ENCODE measurements at places on chromosomes 6 and 20.
A peak's percentile ranks its signal among the peaks of the same experiment; 100 is the strongest.

GRCh38 chr6:130713144-130713543 lies 114.1 kb upstream of the SMLR1 start:
- H3K36me3 ChIP-seq: no peaks in the 10 kb centered on the region
- peaks cover 13% of the 10 kb centered on the region for H3K4me1 ChIP-seq
- DNase-seq: no peak
- H3K4me3 ChIP-seq: no peak overlapping the region

DNA sequence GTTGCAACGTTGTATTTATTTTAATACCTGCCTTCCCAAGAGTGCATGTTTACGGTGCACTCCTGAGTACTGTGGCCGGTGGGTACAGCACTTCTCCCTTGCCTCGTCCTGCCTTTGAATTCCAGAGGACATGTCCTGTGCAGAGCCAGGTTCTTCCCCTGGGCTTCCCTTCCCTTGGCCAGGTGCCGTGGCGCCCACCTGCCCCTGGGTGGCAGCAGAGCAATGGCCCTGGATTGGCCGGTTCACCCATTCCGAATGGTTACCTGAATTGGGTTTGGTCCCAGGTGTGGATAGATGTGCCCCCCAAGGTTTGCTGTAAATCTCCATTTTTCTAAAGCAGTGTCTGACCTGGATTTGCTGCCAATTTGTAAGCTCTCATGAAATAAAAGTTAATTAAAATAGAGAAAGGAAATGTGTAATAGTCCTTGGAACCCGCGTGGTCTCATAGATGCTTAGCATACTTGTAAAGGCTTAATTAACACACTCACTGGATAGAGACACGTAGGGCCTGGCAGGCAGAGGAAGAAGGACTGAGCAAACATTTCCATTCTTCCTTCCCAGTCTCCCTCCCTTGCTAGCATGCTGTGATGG lies 40.6 kb downstream of the DTD1 start:
- H3K36me3 ChIP-seq: peaks cover 12% of the 10 kb centered on the region
- no peak overlapping the region for H3K4me3 ChIP-seq
- no peak overlapping the region for H3K27ac ChIP-seq
- H3K27me3 ChIP-seq: no peaks in the 10 kb centered on the region
- no peak for DNase-seq

GRCh38 chr20:61933951-61934715 lies 131.5 kb downstream of the TAF4 start:
- no peak for DNase-seq
- no peaks in the 10 kb centered on the region for H3K4me1 ChIP-seq
- H3K27ac ChIP-seq: no peak overlapping the region
- no peak overlapping the region for H3K4me3 ChIP-seq
- no peaks in the 10 kb centered on the region for H3K27me3 ChIP-seq

DNA sequence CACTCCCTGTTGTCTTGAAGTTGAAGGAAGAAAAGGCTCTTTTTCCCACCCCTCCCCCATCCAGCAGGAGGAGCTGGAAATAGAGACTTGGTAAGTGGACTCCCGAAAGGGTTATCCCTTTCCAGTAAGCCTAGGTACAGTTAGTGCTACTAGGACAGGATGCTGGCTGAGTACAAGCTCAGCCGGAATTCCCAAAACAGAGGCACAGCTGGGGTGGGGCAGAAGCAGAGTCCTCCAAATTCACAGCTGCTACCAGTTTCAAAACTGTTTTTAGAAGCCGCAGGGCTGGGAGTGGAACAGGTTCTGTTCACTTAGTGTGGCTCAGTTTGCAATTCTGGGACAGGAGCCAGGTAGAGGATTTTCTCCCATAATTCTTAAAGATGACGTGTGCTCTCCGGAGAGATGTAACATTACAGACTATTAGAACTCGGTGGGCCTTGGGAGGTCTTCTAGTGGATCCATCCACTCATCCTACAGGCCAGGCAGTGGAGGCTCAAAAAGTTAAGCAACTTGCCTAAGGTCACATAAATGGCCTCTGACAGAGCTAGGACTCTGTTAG lies 19.0 kb upstream of the UTRN start:
- no peaks in the 10 kb centered on the region for H3K27me3 ChIP-seq
- H3K4me3 ChIP-seq: no peak overlapping the region
- H3K4me1 ChIP-seq: no peaks in the 10 kb centered on the region
- no peak overlapping the region for H3K27ac ChIP-seq
- no peaks in the 10 kb centered on the region for H3K36me3 ChIP-seq
- DNase-seq: no peak

GRCh38 chr20:61701401-61701800 lies 364.3 kb downstream of the TAF4 start:
- no peaks in the 10 kb centered on the region for H3K36me3 ChIP-seq
- H3K4me3 ChIP-seq: no peak overlapping the region
- H3K4me1 ChIP-seq: no peaks in the 10 kb centered on the region
- H3K27me3 ChIP-seq: no peaks in the 10 kb centered on the region

DNA sequence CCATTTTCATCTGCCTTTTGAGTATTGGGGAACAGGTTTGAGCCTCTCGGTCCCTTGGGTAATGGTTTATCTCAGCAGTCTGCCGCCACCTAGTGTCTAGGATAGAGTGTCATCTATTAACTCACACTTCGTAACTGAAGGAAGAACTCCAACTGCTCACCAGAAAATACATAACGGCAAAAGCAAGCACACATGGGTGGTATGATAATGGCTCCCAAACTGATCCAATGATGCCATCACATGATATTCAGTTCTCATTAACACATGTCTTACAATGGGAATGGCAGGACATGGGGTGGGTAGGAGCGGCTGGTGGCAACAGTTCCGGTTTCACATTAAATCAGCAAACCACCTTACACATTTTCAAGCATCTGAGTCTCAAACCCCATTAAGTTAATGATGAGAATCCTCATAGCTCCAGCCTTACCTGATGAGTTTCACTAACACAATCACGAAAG lies 110.7 kb upstream of the PHACTR1 start:
- H3K27ac ChIP-seq: no peak overlapping the region
- DNase-seq: no peak
- no peaks in the 10 kb centered on the region for H3K36me3 ChIP-seq
- no peaks in the 10 kb centered on the region for H3K4me1 ChIP-seq
- H3K4me3 ChIP-seq: no peak overlapping the region

DNA sequence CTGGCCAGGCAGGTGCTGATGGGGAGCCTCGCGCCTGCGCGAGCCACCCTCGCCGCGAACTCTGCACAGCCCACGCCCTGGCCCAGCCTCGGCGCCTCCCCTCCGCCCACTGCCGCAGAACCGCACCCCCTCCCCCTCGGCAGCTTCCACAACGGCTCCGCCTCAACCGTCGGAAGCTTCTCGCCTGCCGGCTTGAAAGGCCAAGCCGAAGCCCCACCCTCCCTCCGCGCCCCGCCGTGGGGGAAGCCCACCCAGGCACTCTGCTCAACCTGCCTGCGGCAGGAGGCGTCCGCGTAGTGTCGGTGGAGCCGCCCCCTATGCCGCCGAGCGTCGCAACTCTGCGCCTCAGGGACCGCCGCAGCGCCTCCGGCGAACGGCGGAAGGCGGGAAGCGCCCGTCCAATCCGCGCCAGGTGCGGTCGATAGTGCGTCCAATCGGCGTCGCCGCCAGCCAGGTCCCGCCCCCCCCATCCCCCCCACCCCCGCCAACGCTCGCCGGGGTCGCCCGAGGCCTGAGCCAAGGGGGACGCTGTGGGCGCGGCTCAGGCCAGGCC lies at the start of gene SYCP2:
Gene SYCP2, minus strand, starts transcription at position 342 of the 553 bp plus-strand sequence. CDS start 11,224 bp downstream, outside the sequence.
- no peaks in the 10 kb centered on the region for H3K4me1 ChIP-seq
- H3K4me3 ChIP-seq: peak within 1 kb of the TSS; percentile 74
- H3K27me3 ChIP-seq: no peaks in the 10 kb centered on the region
- DNase-seq: peak; percentile 49

DNA sequence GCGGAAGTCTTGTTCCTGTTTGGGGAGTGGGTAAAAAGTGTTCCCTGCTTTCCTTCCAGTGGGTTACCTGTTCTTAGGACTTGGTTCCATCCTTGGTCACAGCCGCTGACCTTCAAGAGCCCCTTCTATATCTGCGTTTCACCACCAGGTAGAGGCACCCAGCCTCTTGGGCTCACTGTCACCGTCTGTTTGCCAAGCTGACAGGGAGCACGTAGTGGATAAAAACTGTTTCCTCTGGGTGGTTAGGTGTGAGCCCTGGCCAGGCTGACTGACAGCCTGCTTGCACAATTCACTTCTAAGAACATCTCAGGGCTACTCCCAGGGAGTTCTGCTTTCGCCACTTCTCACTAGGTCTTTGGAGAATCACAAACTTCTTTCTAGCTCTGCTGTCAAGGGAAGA lies 1.8 kb upstream of the JPH2 start:
- no peak overlapping the region for H3K27ac ChIP-seq
- peaks cover 4% of the 10 kb centered on the region for H3K4me1 ChIP-seq
- peaks cover 25% of the 10 kb centered on the region for H3K27me3 ChIP-seq
- no peak for DNase-seq
- no peak overlapping the region for H3K4me3 ChIP-seq
- H3K36me3 ChIP-seq: no peaks in the 10 kb centered on the region

GRCh38 chr6:96907498-96907897 lies 9.8 kb upstream of the NDUFAF4 start:
- DNase-seq: no peak
- no peaks in the 10 kb centered on the region for H3K4me1 ChIP-seq
- H3K27ac ChIP-seq: no peak overlapping the region
- no peaks in the 10 kb centered on the region for H3K27me3 ChIP-seq

DNA sequence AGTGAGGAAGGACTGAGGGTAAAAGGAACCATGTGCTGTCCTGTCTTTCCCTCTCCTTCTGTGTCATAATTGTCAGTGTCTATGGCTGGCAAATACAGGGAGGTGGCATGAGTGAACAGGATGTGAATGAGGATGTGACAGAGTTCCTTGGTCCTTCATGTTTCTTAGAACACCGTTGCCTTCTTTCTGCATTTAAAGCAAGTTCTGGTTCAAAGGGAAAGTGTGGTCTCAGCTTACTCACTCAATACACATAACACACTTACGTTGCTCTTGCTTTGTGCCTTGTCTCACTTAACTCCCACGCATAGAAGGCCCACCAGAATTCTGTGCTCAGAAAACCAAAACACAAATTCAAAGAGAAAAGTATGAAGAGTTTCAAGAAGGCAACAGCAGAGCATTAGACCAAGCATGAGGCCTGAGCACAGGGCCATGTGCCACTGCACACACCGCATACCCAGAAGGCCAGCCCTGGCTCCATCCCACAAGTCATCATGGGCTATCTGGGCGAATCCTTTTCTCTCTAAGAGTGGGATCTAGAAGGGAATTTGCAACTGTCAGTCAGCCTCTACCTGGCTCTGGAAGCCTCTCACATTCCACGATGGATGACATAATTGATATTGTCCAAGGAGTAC lies 38.9 kb upstream of the SAYSD1 start:
- no peak overlapping the region for H3K27ac ChIP-seq
- no peak for DNase-seq
- H3K27me3 ChIP-seq: no peaks in the 10 kb centered on the region
- H3K4me1 ChIP-seq: no peaks in the 10 kb centered on the region

DNA sequence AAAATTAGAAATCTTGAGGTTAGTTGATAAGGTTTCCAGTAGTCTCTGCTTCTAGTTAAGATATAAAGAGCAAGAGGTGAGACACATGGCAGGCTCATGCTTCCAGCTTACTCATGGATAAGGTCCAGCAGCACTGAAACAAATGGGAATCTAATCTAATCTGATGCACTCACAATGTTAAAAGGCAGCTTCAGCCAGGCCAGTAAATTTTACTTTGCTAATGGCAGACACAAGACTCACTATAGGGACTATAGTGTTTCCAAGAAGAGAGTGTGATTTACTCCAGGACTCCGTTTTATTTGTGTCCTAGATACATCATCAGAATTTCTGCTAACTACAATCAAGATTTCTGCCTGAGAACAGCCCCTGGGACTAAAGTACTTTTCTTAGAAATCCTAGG lies 324.8 kb downstream of the SMOC2 start:
- H3K4me1 ChIP-seq: no peaks in the 10 kb centered on the region
- H3K36me3 ChIP-seq: no peaks in the 10 kb centered on the region
- no peak overlapping the region for H3K27ac ChIP-seq

DNA sequence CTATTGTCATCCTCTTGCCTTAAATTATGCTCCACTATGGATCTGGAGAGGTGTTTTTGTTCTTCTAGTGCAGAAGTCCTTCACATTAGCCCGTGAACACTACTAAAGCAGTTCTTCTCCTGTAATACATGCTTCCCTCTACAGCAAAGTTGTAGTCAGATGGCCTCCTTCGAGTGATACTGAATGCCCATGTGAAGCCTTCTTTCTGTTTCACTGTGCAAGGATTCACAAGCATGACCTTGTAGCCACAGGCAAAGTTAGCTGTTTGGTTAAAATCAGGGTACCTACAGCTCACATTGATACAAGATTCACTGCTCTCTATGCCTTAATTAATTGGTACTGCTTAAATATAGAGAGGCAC lies 47.6 kb downstream of the ARHGAP18 start:
- H3K4me1 ChIP-seq: no peaks in the 10 kb centered on the region
- no peak for DNase-seq
- H3K27ac ChIP-seq: no peak overlapping the region
- H3K36me3 ChIP-seq: no peaks in the 10 kb centered on the region
- no peak overlapping the region for H3K4me3 ChIP-seq
- no peaks in the 10 kb centered on the region for H3K27me3 ChIP-seq

GRCh38 chr6:31502586-31502985 lies 4.6 kb downstream of the MICB start:
- no peak overlapping the region for H3K27ac ChIP-seq
- peaks cover 21% of the 10 kb centered on the region for H3K36me3 ChIP-seq
- no peaks in the 10 kb centered on the region for H3K27me3 ChIP-seq
- peaks cover 8% of the 10 kb centered on the region for H3K4me1 ChIP-seq
- no peak for DNase-seq
- H3K4me3 ChIP-seq: no peak overlapping the region

DNA sequence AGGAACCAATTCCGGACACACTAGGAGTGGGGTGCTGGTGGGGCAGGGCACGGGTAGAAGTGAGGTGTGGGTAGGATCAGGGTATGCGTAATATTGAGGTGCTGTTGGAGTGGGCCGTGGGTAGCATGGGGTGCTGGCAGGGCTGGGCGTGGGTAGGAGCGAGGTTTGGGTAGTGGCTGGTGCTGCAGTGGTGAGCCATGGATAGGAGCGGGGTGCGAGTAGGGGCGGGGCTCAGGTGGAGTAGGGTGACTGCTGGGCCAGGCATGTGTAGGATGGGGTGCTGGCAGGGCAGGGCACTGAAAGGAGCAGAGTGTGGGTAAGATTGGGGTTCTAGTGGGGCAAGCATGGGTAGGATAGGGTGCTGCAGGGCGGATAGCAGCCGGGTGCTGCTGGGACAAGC lies 114.2 kb upstream of the DUSP22 start:
- H3K4me3 ChIP-seq: no peak overlapping the region
- H3K27ac ChIP-seq: no peak overlapping the region
- H3K36me3 ChIP-seq: no peaks in the 10 kb centered on the region
- H3K27me3 ChIP-seq: no peaks in the 10 kb centered on the region

DNA sequence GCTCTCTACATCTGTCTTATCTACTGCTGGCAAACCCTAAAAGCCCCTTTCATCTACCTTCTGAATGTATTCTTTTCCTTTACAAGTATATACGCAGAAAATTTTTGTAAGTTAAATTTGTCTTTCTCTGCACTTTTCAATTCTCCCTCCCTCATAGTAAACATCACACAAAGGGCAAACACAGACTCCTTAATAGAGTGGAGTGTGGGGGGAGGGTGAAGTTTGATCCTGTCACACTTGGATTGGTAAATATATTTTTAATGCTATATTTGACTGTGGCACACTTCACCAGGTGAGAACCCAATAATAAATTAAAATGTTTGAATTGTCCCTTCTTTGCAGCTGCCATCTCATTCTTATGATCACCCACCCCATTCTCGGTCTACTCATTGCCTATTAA lies 33.2 kb upstream of the PAQR8 start:
- no peak for DNase-seq
- H3K4me3 ChIP-seq: no peak overlapping the region
- H3K27ac ChIP-seq: no peak overlapping the region
- no peaks in the 10 kb centered on the region for H3K27me3 ChIP-seq
